G401 (cell line): ENCODE measurements at places on chromosomes 5 and 9. TPM values are rescaled to one million over a fixed set of nuclear protein-coding genes. Genes with fewer than 3 reads are reported as not detected.
A peak's percentile ranks its signal among the peaks of the same experiment; 100 is the strongest.

NR6A1 gene
- total RNA-seq: 25.4 and 32.1 TPM in 2 replicates

TMEM174 gene
- not detected in 2 replicates for total RNA-seq

- peak; percentile 29 for DNase-seq
Observed at GRCh38 chr9:93204470-93205043, 20.6 kb downstream of the WNK2 start.

GRCh38 chr5:104734046-104734445, 1171.5 kb upstream of the NUDT12 start:
- DNase-seq: no peak

GRCh38 chr9:8287501-8287900, 487.9 kb upstream of the DMAC1 start:
- no peak for DNase-seq
